NCI-H1436 treated with DMSO at 0.1 percent for 48 hours (cell line): ENCODE measurements at places on chromosomes 5 and 9.

DNA sequence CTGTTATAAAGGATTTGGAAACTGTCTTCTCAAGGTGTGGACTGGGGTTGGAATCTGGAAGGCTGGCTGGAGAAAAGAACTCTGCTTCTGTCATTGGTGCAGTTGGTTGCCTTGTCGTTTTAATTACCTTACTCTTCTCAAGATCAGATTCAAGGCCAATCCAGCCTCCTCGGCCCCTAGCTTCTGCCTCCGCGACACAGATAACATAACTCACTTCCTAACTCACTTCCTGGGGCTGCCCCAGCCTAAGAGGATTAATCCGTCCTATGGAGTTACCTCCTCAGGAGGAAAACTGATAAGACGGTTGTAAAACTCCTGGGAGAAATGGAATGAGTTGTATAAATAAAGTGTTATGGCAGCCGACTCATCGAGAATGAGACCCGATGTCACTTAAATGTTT, 389.1 kb upstream of the WWC1 start:
- DNase-seq: no peak

DNA sequence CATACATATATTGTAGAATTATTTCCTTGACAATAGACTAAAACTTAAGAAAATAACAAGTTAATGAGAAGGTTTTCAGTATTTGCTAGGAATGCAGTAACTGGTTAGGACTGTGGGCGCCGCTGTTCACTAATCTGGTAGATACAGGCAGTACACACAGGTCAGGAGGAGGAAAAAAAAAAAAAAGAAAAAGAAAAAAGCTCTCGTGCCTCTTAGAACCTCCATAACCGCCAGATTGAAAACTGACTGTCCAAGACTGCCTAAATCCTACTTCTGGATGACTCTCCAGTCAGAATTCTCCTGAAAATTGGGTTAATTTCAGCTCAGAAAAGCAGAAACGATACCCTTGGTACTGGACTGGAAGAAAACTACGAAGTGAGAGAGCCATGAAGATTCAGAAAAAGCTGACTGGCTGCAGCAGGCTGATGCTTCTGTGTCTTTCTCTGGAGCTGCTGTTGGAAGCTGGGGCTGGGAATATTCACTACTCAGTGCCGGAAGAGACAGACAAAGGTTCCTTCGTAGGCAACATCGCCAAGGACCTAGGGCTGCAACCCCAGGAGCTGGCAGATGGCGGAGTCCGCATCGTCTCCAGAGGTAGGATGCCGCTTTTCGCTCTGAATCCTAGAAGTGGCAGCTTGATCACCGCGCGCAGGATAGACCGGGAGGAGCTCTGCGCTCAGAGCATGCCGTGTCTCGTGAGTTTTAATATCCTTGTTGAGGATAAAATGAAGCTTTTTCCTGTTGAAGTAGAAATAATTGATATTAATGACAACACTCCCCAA, at the start of gene PCDHGA1:
PCDHGA1 (plus strand) TSS at position 216 of the 782 bp plus-strand sequence.
- DNase-seq: no peak

- DNase-seq: no peak
Observed at GRCh38 chr9:121876255-121876654, 216.9 kb downstream of the TTLL11 start.

DNA sequence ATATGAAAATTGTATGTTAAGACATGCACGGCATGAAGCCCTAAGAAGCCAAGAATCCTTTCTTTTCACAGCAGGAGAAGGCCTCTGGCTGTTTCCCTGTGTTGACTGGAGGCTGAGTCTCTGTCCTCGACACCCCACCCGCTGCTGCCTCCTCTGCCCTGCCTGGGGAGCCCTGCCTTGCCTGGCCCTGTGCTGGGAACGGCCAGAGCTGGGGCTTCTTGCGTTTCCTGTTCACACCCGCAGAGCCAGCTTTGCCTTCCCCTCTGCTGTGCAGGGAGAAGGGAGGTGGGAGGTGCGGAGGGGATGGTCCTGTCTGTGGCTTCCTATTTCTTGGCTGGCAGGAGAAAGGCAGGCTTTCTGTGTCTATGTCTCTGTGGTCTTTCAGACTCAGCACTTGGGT, 6.9 kb upstream of the GMCL2 start:
- no peak for DNase-seq

DNA sequence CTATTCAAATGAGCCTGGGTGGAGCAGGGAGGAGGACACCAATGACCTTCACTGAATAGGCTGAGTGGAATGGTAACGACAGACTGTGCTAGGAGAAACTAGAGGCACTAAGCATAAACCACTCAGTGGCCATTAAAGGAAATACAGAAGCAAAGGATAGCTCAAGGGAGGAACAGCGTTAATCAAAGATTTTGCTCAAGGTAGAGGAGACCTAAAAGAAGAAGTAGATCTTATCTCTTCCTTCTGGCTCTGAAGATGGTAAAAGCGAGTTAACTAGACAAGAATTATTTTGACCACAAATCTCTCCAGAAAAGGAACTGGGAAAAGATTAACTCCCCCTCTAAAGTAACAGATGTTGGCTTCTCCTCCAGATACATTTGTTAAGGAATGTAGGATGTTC, 299.6 kb downstream of the EPB41L4A start:
- DNase-seq: no peak

- no peak for DNase-seq
Observed at GRCh38 chr5:555058-555623, 30.9 kb upstream of the SLC9A3 start.

DNA sequence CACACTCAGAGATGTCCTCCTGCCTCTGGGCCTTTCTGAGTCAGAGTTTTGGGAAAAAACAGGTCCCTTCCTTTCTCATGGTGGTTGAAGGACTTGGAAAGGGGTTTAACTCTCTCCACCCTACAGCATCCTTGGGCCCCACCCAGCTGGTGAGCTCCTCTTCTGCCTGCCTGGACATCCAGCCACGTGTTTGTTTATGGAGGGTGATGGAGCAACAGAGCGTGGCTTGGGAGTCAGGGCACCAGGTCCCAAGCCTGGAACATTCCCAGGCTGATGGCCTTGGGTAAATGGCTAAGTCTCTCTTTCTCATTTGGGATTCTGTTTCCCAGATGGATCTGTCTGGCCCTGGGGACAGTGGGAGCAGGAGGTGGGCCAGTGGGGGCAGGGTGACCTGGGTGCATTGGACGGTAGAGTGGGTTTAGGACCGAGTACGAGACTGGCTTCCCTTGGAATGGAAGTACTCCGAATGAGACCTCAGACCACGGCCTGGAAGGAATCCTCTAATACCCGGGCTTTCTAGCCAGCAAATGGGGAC, 141.1 kb upstream of the IRX2 start:
- DNase-seq: no peak

- no peak for DNase-seq
Observed at GRCh38 chr9:29850664-29851063, 2277.4 kb upstream of the C9orf72 start.

GRCh38 chr9:134187891-134188385, 23.6 kb upstream of the RNU6ATAC start:
- no peak for DNase-seq

DNA sequence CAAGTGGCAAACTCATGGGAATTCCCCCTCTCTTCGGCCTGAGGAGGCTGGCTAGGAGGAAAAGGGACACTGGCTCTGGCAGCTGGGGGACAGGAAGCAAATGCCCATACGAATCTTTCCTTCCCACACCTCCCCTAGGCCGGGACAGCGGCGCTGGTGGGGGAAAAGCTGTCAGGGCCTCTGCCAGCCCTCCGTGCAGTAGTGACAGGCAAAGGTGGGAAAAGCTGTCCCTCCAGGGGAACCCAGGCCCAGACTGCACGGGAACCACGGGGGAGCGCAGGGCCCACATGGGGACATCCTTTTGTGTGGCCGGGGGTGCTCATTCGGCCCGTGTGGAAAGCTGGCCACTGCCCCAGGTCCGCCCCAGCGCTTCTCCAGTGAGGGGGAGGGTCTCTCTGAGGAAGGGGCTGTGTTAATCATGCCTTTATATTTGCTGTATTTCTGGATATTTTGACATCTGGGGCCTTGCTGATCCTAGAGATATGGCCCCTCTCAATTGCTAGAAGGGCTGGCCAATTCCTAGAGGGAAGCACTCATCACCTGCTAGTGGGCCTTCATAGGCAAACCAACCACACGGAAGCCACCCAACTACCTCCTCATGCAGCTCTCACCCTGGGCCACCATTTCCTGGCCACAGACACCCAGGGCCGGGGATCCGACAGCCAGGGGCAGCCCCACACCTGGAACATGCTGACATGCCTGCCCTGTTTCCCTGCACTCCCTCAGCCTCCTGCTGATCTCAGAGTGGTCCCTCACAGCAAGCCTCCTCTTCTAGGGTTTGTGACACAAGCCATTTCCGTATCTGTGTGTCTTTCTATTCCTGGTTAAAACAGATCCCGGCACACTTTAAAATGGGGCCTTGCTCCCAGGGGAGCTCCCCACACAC, 138.8 kb downstream of the ROR2 start:
- DNase-seq: no peak
